ENCODE measurements at places on chromosomes 12 and 14. TPM values are rescaled to one million over a fixed set of nuclear protein-coding genes. Genes with fewer than 3 reads are reported as not detected.

- DNase-seq: peak; percentile 52
- H3K27me3 ChIP-seq: peaks cover 2% of the 10 kb centered on the region
- H3K4me3 ChIP-seq: no peak overlapping the region
- H3K27ac ChIP-seq: peak overlapping the region; percentile 11
Observed at GRCh38 chr12:71710276-71711125, 24.6 kb downstream of the TMEM19 start.

- no peak for DNase-seq
- no peak overlapping the region for H3K4me3 ChIP-seq
- no peaks in the 10 kb centered on the region for H3K4me1 ChIP-seq
Observed at GRCh38 chr14:76501156-76501720, 125.3 kb downstream of the ESRRB start.

DNA sequence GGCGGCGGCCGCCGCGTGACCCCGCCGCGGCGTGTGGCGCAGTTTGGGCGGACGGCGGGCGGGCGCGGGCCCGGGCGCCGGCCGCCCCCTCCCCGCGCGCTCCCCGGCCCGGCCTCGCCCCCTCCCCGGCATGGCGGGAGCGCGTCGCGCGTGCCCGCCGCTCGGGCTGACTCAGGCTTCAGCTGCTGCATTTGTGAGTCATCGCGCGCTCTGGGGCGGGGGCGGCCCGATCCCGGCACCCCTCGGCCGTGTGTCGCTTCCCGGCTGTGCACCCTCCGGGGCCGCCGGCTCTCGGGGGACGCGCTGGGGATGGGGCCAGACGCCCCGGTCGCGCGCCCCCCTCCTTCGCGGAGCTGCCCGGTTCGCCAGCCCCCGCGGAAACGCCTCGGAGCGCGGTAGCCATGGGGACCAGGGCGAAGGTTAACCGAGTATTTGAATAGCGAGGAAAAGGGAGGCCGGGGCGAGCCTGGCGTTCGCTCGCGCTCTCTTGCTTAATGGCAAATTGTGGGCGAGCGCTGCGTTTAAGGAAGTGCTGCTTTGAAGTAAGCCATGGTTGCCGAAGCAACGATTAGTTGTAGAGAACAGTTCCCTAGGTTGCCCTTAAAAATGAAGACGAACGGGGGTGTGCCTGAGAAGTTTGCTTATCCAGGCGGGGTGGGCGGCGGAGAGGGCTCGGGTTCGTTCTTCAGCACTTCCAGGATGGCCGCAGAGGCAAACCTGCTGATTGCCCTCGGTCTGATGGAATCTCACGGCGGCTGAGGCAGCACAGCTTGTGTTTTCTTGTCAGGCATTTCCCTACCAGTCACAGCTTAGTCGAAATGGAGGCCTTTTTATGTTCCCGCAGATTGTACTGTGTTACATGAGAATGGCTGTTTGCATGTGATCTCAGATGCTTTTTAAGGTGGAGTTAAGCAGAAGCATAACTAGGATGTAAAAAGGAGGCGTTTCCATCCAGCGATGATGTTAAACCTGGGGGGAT is 896 bp downstream of the EIF5 start:
- peaks cover 12% of the 10 kb centered on the region for H3K4me1 ChIP-seq
- peak overlapping the region; percentile 91 for H3K27ac ChIP-seq
- peaks cover 37% of the 10 kb centered on the region for H3K36me3 ChIP-seq
- DNase-seq: peak; percentile 76
- peaks cover 5% of the 10 kb centered on the region for H3K27me3 ChIP-seq

DNA sequence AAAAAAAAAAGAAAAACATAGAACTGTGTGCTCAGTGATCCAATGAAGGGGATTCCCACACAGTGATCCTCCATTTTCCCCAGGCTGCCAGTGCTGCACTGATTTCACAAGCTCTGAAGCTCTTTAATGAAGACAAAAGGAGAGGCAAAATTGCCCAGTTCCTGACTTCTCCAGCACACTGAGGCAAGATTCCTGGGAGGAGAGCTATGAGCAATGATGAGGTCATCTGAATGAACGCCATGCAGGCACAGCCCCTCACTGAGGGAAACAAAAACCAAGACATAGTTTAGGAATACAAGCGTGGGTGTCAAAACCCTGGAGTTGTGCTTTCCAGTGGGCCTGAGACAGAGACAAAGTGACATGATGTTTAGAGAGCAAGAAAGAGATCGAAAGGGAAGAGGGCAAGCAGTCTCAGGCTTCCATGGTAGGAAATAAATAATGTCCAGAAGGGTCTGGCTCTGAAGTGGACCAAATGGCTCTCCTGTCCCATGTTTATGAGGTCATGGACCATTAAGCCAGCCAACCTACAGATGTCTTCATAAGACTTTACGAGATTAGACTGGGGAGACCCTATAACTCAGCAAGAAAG is 40.9 kb upstream of the SMUG1 start:
- H3K36me3 ChIP-seq: no peaks in the 10 kb centered on the region
- H3K27ac ChIP-seq: peak overlapping the region; percentile 32
- H3K4me3 ChIP-seq: no peak overlapping the region
- DNase-seq: peak; percentile 74
- no peaks in the 10 kb centered on the region for H3K27me3 ChIP-seq
- peaks cover 20% of the 10 kb centered on the region for H3K4me1 ChIP-seq

DNA sequence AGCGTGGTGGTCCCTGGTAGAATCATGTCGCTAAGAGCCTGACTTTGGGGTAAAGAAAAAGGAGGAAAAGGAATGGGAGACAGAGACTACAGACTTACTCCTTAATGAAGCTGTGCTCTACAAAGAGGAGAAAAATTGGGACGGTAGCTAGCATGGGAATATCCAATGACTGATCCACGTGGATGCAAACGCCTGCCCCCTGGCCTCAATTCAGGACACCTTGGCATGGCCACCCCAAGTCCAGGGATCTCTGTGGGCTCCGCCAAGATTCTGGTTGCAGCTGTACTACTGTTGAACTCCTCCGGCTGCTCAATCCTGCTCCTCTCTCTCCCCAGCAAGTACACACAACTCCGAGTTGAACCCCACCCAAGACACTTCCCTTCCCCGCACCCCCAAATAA is 70.5 kb upstream of the DIO3 start:
- no peak overlapping the region for H3K4me3 ChIP-seq
- no peak overlapping the region for H3K27ac ChIP-seq
- no peaks in the 10 kb centered on the region for H3K36me3 ChIP-seq
- no peak for DNase-seq

The RAB35 gene
- total RNA-seq: 82.8 TPM

DNA sequence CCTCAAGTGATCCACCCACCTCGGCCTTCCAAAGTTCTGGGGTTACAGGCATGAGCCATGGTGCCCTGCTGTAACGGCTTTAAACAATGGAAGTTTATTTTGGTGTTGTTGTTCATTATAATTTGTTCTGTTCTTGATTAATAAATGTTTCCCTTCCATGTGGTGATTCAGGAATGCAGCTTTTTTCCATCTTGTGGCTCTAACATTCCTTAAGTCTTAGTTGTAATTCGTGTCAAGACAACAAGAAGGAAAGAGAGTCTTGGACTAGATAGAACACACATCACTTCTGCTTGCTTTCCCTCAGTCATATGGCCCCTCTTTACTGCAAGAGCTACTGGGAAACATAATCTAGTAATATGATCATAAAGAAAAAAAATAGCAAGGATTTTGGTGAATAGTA is 211.6 kb downstream of the SLC6A15 start:
- no peaks in the 10 kb centered on the region for H3K4me1 ChIP-seq
- no peak for DNase-seq
- H3K36me3 ChIP-seq: no peaks in the 10 kb centered on the region
- no peak overlapping the region for H3K27ac ChIP-seq
- no peaks in the 10 kb centered on the region for H3K27me3 ChIP-seq

- no peak overlapping the region for H3K4me3 ChIP-seq
- H3K27ac ChIP-seq: no peak overlapping the region
- DNase-seq: no peak
- H3K27me3 ChIP-seq: no peaks in the 10 kb centered on the region
Observed at GRCh38 chr14:100736269-100737180, 9.8 kb downstream of the DLK1 start.

The RERGL gene
- not detected for total RNA-seq

DNA sequence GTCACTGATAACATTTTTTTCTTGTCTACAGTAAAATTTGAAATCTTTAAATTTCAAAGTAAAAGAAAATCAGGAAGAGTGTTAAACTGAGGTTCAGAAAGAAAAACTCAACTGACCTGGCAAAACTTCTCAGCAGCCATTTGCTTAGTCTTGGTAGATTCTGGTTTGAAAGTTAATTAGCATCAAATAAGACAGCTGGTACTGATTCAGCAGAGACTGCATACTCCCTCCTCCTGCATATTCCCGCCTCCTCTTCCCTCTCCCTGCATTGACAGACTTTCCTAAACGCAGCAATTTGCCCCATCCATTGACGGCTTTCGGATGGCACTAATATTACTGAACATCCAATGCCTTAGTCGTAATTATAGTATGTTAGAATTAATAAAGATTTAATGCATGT is 520.8 kb downstream of the FLRT2 start:
- no peaks in the 10 kb centered on the region for H3K36me3 ChIP-seq
- H3K4me1 ChIP-seq: no peaks in the 10 kb centered on the region
- no peak overlapping the region for H3K4me3 ChIP-seq

DNA sequence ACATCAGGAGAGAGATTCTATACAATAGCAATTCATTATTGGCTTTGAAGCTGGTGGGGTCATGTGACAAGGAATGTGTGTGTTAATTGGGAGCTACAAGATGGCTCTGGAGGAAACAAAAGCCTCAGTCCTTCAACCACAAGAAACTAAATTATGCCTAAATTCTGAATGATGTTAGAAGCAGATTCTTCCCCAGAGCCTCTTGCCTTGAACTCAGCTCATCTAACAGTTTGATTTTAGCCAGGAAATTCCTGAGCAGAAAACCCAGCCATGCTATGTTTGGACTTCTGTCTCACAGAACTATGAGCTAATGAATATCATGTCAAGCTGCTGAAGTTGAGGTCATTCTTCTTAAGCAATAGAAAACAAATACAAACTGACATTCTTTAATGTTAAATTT is 274.7 kb downstream of the SLC6A15 start:
- no peaks in the 10 kb centered on the region for H3K36me3 ChIP-seq
- H3K4me1 ChIP-seq: no peaks in the 10 kb centered on the region
- H3K27ac ChIP-seq: no peak overlapping the region
- no peaks in the 10 kb centered on the region for H3K27me3 ChIP-seq

DNA sequence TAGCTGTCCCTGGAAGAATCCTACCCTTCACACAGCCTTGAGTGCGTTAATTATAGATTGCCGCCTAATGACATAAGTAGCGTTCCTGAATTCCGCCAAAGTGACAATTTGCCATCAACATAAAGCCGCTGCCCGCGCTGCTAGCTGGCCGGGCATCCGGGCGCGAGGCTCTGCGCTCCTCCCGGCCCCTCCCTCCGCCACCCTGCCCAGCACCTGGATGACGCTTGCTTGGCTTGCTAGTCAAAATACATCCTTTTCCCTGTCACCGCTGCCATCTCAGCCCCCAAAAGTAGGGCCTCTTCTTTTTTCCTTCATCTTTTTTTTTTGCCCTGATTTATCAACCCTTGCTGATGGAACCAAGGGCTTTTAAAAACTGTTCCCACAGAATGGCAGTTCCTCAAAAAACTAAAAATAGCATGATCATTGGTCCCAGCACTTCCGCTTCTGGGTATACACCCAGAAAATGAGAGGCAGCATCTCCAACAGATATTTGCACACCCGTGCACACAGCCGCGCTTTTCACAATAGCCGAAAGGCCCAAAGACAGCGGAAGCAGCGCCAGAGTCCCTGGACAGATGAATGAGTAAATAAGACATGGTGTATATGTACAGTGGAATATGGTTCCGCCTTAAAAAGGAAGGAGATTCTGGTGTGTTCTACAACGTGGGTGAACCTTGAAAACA is 235.2 kb downstream of the BCL11B start:
- H3K36me3 ChIP-seq: no peaks in the 10 kb centered on the region
- no peak overlapping the region for H3K27ac ChIP-seq
- H3K4me1 ChIP-seq: no peaks in the 10 kb centered on the region
- no peak overlapping the region for H3K4me3 ChIP-seq
- DNase-seq: no peak
- H3K27me3 ChIP-seq: no peaks in the 10 kb centered on the region

DNA sequence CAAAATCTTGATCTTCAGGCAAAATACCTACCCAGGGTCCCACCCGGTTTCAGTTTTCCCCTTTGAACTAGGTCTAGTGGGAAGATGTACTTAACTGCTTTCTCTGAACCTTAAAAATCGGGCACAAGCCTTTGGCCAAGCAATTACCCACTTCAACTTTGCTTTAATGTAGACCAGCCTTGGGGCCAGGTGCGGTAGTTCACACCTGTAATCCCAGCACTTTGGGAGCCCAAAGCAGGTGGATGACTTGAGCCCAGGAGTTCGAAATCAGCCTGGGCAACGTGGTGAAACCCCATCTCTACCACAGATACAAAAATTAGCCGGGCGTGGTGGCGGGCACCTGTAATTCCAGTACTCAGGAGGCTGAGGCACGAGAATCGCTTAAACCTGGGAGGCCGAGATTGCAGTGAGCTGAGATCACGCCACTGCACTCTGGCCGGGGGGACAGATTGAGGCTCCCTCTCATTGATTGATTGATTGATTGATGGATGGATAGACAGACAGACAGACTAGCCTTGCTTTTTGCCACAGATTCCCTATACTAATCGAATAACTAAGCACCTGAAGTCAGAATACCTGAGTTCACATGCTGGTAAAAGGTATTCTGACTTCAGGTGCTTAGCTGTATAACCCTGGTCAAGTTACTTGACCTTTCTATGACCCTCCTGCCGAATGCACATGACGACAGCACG is 1.9 kb downstream of the CLIP1 start:
- no peaks in the 10 kb centered on the region for H3K36me3 ChIP-seq
- peak overlapping the region; percentile 79 for H3K27ac ChIP-seq
- H3K27me3 ChIP-seq: no peaks in the 10 kb centered on the region
- DNase-seq: no peak
- H3K4me1 ChIP-seq: peaks cover 49% of the 10 kb centered on the region
- peak overlapping the region; percentile 82 for H3K4me3 ChIP-seq

DNA sequence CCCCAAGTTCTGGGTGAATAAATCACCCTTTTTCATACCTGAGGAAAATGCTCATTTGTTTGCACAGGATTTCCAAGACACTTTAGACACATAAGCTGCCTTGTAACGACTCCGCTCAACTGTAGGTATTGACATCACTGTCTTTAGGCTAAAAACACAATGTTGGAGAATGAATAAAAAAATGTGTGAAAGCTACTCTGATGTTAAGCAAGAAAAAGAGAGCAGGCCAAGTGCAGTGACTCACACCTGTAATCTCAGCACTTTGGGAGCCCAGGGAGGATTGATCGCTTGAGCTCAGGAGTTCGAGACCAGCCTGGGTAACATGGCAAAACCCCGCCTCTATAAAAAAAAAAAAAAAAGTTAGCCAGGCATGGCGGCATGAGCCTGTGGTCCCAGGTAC is 11.1 kb upstream of the CIPC start:
- DNase-seq: no peak
- no peak overlapping the region for H3K27ac ChIP-seq
- H3K27me3 ChIP-seq: peaks cover 13% of the 10 kb centered on the region
- H3K36me3 ChIP-seq: no peaks in the 10 kb centered on the region
- no peak overlapping the region for H3K4me3 ChIP-seq

The ESYT1 gene
- 161 TPM for total RNA-seq

The YAF2 gene
- 29.5 TPM for total RNA-seq

- H3K4me1 ChIP-seq: peaks cover 10% of the 10 kb centered on the region
- H3K27ac ChIP-seq: no peak overlapping the region
- no peak overlapping the region for H3K4me3 ChIP-seq
- H3K27me3 ChIP-seq: peaks cover 6% of the 10 kb centered on the region
- no peaks in the 10 kb centered on the region for H3K36me3 ChIP-seq
Observed at GRCh38 chr14:23297611-23298277, 4.9 kb downstream of the PPP1R3E start.

All from endothelial cell of umbilical vein (primary cell).